ENCODE measurements at places on chromosomes 1 and 21. TPM values are rescaled to one million over a fixed set of nuclear protein-coding genes. Genes with fewer than 3 reads are reported as not detected.

The ZNF695 gene
- 0.77 TPM for total RNA-seq

The S100A1 gene
- not detected for total RNA-seq

- no peak for DNase-seq
Measured at GRCh38 chr1:231817801-231818200, 191.2 kb downstream of the DISC1 start.

- no peak for DNase-seq
Measured at GRCh38 chr1:204760757-204761156, 75.2 kb upstream of the LRRN2 start.

- peak; percentile 61 for DNase-seq
Measured at GRCh38 chr21:43866659-43867331, 1.8 kb downstream of the AGPAT3 start.

GRCh38 chr21:45260191-45260825 is 27.4 kb downstream of the POFUT2 start:
- no peak for DNase-seq

The TRIM45 gene
- total RNA-seq, result 0.29 TPM

The OR10Z1 gene
- not detected for total RNA-seq

- DNase-seq, result no peak
Measured at GRCh38 chr1:214321705-214322453, 40.9 kb downstream of the SMYD2 start.

GRCh38 chr1:53553734-53554509 is 94.7 kb downstream of the DMRTB1 start:
- no peak for DNase-seq

All from activated naive CD4-positive, alpha-beta T cell treated with anti-CD3 and anti-CD28 coated beads, Interleukin-2, amount 50 U/mL, for 72 hours (primary cell).